GM12864 (cell line): ENCODE measurements at places on chromosomes 6 and 20.

DNA sequence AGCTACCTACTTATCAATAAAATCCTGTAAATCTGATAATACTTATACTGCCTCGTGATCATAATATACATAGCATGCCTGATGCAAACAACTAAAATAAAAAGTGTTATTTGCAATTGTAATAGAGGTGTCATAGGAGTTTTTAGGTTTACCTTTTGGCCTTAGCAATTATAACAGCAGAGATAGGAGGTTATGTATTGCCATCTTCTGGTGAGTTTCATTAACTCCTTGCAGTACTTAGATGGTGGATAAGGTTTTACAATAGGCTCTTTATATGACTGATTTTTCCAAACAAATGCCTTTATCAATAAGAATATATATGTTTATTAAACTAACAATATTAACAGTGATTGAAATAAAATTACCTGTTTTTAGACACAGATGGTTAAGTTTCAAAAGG is 27.8 kb upstream of the MYCT1 start:
- DNase-seq, result no peak

- no peak for DNase-seq
Observed at GRCh38 chr6:100153636-100154275, 159.7 kb upstream of the MCHR2 start.

DNA sequence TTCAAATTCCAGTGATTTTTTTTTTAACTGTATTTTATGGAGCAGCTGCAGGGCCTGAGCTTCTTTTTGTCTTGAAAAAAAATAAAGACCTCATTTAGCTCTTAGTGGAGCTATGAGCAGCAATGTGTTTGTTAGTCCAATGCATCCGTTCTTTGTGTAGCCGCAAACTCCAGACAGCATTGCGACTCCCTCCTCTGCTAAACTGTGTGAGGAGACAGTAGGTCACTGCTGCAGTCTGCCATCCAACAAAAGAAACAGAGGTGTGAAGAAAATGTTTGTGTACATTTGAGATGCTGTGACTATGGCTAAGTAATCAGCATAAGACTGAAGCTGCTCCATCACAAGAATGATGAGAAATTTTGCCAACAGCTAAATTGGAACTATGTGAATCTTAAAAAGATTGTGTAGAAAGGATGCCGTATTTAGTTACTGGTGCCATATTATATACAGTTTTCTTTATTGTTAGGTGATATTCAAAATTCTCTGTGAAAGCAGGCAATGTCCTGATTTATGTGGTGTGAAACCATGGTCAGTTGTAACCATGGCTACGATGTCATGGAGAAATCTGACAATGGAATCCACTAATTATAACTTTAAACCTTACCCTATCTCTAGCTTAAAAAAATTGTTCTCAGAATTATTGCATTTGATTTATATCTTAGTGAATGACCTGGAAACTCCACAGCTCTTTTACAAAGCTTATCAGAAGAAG is 428.8 kb upstream of the EPHA7 start:
- no peak for DNase-seq

DNA sequence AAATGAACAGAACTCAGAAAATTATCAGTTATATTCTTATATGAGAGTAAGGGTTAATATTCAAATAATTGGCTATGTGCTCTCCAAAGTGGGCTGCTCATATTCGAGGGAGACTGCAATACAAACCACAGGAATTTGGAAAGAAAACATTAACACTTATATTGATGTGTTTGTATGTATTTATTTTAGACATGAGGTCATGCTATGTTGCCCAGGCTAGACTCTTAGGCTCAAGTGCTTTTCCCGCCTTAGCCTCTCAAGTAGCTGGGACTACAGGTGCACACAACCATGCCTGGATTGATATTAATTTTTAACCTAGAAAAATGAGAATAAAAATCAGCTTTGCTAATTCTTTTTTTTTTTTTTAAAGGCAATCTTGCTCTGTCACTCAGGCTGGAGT is 35.0 kb downstream of the BTBD9 start:
- no peak for DNase-seq

DNA sequence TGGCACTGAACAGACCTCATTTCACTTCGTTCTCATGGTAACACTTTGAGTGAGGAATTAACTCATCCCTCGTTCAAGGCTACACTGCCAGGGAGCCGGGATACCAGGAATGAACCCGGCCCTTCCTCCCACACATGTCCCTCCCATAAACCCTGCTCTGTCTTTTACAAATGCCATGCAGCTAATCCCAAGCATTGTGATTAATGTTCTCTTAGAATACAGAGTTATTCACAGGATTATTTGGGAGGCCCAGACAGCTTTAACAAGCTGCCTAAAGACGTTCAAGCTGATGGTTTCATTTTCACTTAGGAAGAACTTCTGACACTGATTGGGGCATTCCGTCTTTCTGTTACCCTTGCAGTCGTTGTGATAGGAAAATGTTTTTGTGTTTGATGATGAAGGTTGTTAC is 42.5 kb upstream of the CD83 start:
- peak; percentile 55 for DNase-seq

DNA sequence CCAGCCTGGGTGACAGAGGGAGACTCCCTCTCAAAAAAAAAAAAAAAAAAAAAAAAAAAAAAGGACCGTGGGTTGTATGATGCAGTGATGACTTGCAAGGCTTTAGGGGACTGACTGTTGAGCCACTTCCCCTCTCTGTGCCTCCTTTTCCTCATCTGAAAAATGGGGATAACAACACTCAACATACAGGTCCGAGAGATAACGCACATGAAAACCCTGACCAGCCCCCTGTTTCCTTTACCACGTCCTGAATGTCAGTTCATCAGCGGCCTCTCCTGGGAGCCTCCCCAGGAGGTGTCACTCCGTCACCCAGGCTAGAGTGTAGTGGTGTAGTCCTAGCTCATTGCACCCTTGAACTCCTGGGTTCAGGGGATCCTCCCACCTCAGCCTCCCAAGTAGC is 3.9 kb downstream of the SLA2 start:
- no peak for DNase-seq

DNA sequence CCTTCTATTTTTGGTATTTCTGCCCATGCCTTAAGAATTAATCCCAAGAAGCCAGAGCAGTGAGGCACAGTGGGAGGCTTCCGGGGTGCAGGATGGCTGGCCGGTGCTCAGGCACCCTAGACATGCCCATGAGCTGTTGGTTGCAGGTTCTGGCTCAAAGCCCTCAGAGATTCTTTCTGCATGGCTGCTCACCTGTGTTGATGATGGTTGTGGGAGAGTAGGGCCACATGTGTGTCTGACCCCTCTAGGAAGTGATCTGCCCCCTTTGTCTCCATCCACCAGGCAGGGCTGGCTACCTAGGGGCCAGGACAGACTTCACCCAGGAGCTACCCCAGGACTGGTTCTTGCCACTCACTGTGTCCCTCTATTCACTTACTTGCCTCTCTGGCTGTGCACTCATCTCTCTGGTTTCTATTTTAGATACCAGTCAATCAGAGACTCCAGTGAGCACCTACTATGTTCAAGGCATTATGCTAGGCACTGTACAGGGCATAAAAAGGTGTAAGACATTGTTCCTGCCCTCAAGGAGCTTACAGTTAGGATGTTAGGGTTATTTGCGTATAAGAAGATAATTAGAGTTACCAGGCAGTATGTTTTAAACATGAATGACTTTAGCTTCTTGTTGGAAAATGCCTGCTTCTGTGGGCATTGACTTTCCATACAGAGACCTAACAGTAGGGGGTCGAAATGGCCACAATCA is 16.8 kb downstream of the CD83 start:
- no peak for DNase-seq

- no peak for DNase-seq
Observed at GRCh38 chr20:16216227-16216913, 356.9 kb downstream of the KIF16B start.

- DNase-seq, result no peak
Observed at GRCh38 chr6:16595514-16596120, 165.6 kb downstream of the ATXN1 start.

- no peak for DNase-seq
Observed at GRCh38 chr6:74070091-74070490, 374.1 kb downstream of the CD109 start.

- DNase-seq, result no peak
Observed at GRCh38 chr6:151012321-151013294, 147.1 kb downstream of the MTHFD1L start.

DNA sequence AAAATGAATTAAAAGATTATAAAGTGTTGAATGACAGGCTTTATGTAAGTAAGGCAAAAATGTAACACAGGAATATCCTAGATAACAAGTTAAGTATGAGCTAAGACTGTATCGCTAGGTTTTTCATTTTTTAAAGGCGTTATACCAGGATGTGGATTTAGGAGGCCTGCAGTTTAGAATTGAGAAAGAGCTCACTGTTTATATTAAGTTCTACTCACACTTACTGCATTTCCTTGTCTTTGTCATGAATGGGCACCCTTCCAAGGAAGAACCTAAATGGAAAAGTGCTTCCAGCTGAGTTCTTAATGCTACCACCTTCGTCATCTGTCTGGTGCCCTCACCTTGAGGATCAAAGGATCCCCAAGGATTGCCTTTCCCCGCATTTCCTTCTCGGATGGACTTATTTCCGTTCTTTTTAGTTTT is 148.7 kb downstream of the SOX4 start:
- no peak for DNase-seq

DNA sequence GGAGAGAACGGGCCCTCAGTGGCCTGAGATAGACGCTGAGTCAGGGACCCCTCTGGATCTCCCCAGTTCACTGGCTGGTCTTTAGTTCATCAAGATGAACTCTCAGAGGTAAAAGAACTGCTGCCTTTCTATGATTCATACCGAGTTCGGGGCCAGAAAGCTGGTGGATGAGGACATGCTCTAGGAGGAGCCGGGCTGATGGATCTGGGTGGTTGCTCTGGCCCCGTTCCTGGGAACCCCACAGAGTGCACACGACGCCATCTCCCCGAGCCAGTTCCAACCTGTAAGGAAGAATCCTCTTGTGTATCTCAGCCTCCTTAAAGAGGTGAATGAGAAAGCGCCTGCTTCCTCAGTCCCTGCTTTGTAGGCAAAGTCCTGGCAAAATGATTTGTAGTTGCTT is 142.6 kb upstream of the PDE10A start:
- no peak for DNase-seq

DNA sequence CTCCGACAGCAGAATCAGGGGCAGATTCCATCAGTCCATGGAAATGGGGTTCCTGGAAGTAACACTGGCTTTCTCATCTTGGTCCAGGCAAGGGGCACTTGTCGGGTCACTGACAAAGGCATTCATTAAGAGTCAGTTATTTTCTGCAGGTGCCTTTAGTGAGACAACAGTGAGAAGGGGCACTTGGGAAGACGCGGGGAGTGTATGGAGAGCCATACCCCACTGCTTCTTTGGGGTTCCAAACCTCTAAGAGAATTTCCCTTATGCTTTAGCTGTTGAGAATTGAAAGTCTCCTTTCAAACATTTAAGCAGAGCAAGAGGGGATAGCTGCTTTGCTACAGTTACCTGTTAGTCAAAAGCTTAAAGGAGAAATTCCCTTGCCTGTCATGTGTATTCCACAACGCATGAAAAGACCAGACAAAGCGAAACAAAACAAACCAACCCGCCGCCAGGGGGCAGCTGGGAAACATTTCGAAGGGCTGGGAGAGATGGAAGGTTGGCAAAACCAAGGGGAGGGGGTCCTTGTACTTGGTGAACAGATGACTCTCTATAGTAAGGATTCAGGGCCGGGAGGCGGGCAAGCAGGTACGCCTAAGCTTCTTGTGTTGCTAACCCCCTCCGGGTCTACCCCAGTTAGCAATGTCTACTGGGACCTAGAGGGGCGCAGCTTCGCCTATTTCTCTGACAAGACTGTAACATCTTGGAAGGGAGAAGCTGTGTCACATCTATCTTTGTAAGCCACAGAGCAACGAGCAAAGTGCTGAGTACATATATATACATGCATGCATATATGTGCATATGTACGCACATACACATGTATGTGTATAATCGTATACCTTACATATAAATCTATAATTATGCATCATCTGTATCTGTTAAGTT is 474.9 kb upstream of the AGPAT4 start:
- DNase-seq, result no peak

- DNase-seq, result no peak
Observed at GRCh38 chr6:152161501-152161900, 354.0 kb downstream of the ESR1 start.

GRCh38 chr20:6533761-6534479 is 233.6 kb upstream of the BMP2 start:
- no peak for DNase-seq

- no peak for DNase-seq
Observed at GRCh38 chr6:84651583-84651982, 112.8 kb downstream of the TBX18 start.

- no peak for DNase-seq
Observed at GRCh38 chr6:118923035-118923434, 11.9 kb downstream of the MCM9 start.

- no peak for DNase-seq
Observed at GRCh38 chr6:167020206-167020605, 21.0 kb downstream of the CEP43 start.

DNA sequence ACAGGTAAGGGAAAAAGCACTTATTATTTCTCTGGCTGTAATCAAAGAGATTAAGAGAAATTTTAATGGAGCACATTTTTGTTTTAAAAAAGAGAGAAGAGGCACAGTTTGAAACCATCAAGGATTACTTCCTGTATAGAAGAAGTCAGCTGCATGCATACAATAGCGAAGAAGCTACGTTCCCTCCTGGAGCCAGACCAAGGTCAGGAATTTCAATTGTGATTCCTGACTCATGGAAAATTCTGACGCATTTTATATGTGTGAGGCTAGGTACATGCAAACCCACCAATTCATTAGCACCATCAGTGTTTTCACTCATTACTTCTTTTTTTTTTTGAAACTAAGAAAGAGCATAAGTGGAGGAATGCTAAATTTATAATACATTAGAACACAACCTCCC is 232.7 kb upstream of the SGK1 start:
- no peak for DNase-seq

DNA sequence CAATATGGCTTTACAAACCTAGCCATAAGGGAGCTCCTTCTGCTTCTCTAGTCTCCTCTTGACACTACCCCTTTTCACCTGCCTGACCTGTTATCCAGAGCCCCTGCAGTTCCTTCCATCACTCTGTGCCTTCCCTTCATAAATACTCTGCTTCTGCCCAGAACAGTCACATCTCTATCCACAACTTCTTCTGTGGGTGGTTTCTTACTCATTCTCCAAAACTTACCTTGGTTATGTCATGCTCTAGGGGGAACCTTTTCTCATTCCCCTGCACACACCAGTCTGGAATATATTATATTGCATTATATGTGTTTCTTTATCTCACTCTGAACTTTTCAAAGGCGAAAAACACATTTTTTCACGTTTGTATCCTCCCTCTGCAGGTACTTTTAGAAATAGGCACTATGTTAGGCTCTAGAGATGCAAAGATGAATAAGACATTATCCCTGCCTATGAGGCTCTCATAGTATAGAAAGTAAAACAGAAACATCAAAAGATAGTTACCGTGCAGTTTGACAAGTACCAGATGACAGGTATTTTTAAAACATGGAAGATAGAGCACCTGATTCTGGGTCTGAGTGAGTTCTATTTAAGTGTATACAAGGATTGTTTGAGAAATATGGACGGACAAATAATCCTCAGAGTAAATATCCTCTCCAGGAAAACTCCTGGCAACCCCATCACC is 51.5 kb downstream of the AIG1 start:
- no peak for DNase-seq
